ENCODE measurements at places on chromosomes 4 and X. TPM values are rescaled to one million over a fixed set of nuclear protein-coding genes. Genes with fewer than 3 reads are reported as not detected.

Gene TMPRSS11D
- not detected for total RNA-seq

Gene GRIA3
- total RNA-seq, result 1.8 TPM

Gene ETDA
- not detected for total RNA-seq

Gene EDNRA
- total RNA-seq, result 8.0 TPM

Gene NDP
- not detected for total RNA-seq

Gene NHSL2
- total RNA-seq, result 9.3 TPM

Gene SPOCK3
- total RNA-seq, result not detected

Gene AMELX
- total RNA-seq, result not detected

Gene KDR
- 15.8 TPM for total RNA-seq

Gene SH3TC1
- total RNA-seq, result 15.3 TPM

Gene CNKSR2
- total RNA-seq, result 8.9 TPM

All from subcutaneous adipose tissue (tissue), 4 donors.